ENCODE measurements at places on chromosomes 7 and 10. TPM values are rescaled to one million over a fixed set of nuclear protein-coding genes. Genes with fewer than 3 reads are reported as not detected.

GRCh38 chr10:104907521-104907920 is 266.4 kb downstream of the SORCS3 start:
- H3K4me3 ChIP-seq = no peak overlapping the region
- H3K4me1 ChIP-seq = no peaks in the 10 kb centered on the region
- DNase-seq = no peak
- H3K36me3 ChIP-seq = no peaks in the 10 kb centered on the region
- H3K27ac ChIP-seq = no peak overlapping the region
- H3K27me3 ChIP-seq = no peaks in the 10 kb centered on the region

DNA sequence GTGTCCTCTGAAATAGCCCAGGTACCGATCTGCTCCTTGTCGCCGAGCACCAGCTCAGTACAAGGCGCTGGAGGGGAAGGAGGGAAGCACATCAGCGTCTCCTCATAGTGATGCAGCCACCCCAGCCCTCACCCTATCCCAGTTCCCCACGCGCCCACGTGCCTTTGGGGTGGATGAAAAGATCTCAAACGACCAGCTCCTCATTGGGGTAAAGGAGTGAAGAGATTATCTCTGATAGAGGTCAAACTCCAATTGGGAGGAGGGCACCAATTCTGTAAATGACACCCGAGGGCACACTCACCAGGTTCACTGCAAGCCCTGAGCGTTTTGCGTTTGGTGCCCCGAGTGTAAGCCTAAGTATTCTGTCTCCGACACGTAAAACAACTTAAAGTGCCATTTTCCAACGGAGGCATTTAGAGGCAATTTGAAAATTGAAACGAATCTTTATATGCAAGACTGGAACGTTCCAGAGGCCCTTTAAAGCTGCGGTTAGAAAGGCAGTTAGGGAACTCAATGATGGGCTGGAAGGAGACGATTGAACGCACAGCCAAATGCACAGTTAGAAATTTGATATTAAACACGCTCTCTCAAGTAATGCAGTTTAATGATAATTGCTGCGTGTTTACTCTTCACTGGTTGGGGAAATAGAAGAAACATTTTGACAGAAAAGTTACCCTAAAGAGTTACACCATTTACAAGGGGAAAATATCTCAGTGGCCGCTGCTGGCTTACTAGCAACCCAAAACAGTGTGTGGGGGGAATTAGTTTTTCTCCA is 8.9 kb upstream of the EMX2 start:
- H3K4me1 ChIP-seq = peaks cover 3% of the 10 kb centered on the region
- no peak overlapping the region for H3K27ac ChIP-seq
- peaks cover 13% of the 10 kb centered on the region for H3K27me3 ChIP-seq
- no peak overlapping the region for H3K4me3 ChIP-seq
- no peaks in the 10 kb centered on the region for H3K36me3 ChIP-seq

GRCh38 chr10:120988751-120989150 is 137.6 kb downstream of the WDR11 start:
- no peaks in the 10 kb centered on the region for H3K27me3 ChIP-seq
- H3K4me1 ChIP-seq = no peaks in the 10 kb centered on the region
- no peak overlapping the region for H3K27ac ChIP-seq
- no peak for DNase-seq

DNA sequence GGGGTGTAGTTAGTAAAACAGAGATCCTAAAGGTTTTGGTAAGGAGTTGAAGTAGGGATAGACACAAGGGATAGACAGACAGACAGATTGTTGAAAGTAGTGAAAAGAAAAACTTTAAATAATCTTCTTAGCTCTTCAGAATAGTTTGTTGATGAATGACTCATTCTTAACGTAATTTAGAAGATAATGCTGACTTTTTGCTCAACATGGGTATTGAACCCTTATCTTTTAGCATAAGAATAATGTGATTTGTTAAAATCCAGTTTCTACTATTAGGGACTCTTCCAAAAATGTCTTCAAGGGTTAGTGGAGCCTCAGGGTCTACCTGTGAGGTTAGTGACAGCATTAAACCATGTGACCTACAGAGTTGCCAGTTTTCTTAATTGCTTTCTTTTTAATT is 411.2 kb downstream of the ETV1 start:
- H3K4me3 ChIP-seq = no peak overlapping the region
- no peaks in the 10 kb centered on the region for H3K36me3 ChIP-seq
- no peak for DNase-seq
- no peaks in the 10 kb centered on the region for H3K27me3 ChIP-seq

SLC16A12 gene
- 4.6 TPM for total RNA-seq

GRCh38 chr7:8084836-8085235 is 116.2 kb downstream of the GLCCI1 start:
- no peaks in the 10 kb centered on the region for H3K4me1 ChIP-seq
- no peak overlapping the region for H3K27ac ChIP-seq
- no peak overlapping the region for H3K4me3 ChIP-seq
- no peaks in the 10 kb centered on the region for H3K27me3 ChIP-seq

DNA sequence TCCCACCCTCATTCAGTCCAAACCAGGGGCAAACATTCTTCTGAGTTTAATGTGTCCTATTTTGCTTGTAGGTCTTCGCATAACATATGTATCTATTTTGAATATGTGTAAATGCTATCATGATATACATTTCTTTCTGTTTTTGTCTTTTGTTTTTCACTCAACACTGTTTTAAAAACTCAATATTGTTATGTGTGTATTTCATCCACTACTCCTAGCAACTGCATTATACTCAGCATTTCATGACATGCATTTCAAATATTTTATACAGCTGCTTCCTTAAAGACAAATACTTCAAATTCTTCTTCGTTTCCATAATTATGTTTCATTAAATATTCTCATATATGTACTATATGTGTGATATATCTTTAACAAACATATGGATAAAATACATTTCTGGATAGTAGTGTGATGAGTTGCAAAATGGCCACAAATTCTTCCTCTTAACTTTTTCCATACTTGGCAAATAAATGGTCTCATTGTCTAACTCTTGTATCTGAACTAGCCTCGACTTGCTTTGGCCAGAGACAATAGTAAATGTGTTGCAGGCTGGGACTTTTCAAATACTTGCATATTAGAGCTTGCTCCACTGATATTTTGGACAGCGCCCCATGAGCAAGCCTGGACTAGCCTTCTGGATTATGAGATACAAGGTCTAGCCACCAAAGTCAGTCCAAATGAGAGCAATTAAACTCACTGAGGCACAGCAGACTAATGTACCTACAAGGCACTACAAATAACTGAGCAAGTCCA is 539.7 kb upstream of the KCND2 start:
- no peak overlapping the region for H3K27ac ChIP-seq
- H3K36me3 ChIP-seq = no peaks in the 10 kb centered on the region
- DNase-seq = no peak
- no peaks in the 10 kb centered on the region for H3K4me1 ChIP-seq
- H3K4me3 ChIP-seq = no peak overlapping the region
- no peaks in the 10 kb centered on the region for H3K27me3 ChIP-seq

MBL2 gene
- not detected for total RNA-seq

CPN1 gene
- total RNA-seq = not detected

DNA sequence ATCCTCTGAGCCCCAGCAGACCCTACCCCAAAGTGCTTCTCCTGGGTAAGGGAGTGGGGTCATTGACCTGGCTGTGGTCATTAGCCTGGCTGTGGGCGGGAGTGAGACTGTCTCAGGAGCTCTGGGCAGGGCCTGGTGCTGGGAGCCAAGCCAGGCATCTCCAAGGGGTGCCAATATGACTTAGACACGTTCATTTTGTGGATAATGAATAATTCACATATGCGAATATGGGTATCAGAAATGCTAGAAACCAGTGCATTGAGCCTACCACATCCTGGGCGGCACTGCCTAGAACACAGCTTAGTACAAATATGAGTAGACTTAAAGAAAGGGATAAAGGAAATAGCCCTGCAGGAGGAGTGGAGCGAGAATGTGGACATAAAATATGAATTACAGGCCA is 14.4 kb upstream of the SRRM3 start:
- no peaks in the 10 kb centered on the region for H3K36me3 ChIP-seq
- DNase-seq = no peak
- no peaks in the 10 kb centered on the region for H3K4me1 ChIP-seq

DNA sequence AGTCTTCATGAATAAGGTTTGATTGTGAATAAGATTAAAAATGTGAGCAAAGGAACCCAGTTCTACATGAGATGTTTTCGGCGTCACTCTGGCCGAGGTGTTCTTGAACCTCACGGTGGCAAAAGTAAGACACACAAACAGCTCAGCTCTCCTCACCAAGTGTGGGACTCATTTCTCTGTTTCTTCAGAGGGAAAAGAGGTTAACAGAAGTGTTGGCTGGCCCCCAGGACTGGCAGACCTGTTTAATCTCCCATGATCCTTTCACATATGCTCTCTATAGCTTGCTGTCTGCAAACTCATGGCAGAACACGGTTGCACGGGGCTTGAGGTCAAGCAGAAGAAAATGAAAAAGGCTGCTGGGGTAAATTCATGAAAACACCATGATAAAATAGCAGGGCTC is 394.4 kb downstream of the CALN1 start:
- H3K27ac ChIP-seq = no peak overlapping the region
- no peaks in the 10 kb centered on the region for H3K27me3 ChIP-seq
- no peaks in the 10 kb centered on the region for H3K36me3 ChIP-seq
- DNase-seq = no peak
- no peaks in the 10 kb centered on the region for H3K4me1 ChIP-seq

DNA sequence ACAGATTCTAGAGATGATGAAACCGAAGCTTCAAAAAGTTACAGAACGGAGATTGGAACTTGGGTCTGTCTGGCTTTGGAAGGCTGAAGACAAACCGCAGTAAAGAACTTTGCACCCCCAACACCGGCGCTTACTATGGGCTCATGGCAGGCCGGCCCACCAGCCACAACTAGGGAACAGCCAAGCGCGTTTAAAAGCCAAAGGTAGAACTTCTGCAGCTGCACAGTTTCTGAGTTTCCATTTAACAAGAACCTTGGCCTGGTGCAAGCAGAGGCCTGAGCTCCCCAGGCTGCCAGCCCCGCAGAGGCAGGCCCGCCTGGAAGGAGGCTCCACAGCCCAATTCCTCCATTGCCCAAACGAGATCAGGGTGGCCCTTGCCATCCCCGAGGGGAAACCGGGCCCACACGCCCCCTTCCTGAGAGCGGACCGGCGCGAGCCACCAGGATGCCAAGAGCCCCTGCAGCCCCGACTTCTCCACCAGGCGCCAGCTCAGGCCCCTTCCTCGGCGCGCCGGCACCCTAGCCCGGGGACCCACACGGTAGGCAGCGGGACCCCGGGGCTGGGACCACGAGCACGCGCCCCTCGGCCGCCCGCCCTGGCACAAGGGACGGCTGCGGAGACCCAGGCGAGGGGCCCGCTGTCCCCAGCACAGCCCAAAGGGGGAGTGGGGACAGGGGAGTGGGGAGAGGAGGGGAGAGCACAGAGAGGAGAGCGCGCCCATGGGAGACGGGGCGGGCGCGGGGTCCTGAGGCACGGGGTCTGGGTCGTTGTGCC is 566 bp downstream of the MAD1L1 start:
- no peaks in the 10 kb centered on the region for H3K27me3 ChIP-seq
- peak overlapping the region; percentile 92 for H3K4me3 ChIP-seq
- peak overlapping the region; percentile 18 for H3K27ac ChIP-seq
- peak; percentile 14 for DNase-seq
- peaks cover 10% of the 10 kb centered on the region for H3K4me1 ChIP-seq
- H3K36me3 ChIP-seq = peaks cover 21% of the 10 kb centered on the region

SEMA3A gene
- total RNA-seq = 9.4 TPM

PDZD7 gene
- 1.3 TPM for total RNA-seq

Measured in lung (tissue), 17 donors.